ENCODE measurements at places on chromosomes 16 and 17.

DNA sequence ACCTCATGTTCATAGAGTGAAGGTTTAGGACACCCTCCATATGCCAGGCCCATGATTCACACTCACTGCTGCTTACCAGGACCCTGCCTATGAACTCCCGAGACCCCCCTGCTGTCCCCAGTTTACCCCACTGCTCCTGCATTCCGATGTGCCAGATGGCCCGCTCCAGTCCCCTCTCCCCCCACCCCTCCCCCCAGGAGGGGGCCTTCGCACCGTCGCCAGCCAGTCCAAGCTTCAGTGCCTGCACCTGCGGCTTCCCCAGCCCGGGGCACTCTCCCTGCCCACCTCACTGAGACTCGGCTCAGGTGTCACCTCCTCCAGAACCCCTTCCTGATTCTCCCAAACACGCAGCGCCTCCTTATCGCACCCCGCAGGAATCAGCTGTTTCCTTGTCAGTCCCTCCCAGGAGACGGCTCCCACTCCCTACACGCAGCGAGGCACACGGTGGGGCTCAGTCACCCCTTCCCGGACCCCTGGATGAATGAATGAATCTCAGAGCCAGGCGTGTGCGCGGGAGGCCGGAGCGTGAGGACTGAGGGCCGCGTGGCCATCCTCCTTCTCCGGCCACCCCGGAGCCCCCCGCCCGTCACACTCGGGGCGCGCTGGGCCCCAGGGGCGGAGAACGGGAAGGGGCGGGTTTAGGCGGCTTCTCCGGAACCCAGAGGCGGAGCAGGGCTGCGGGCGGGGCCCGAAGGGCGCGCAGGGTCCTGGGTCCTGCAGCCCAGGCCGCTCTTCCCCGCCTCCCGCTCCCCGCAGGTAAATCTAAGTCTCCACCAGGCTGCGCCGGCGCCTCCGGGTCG is 1.6 kb downstream of the MYO1C start:
- DNase-seq: peak; percentile 45

GRCh38 chr17:13476720-13477119 is 125.0 kb downstream of the HS3ST3A1 start:
- DNase-seq: no peak

GRCh38 chr16:29789775-29790182 is 772 bp upstream of the KIF22 start:
- DNase-seq: no peak

DNA sequence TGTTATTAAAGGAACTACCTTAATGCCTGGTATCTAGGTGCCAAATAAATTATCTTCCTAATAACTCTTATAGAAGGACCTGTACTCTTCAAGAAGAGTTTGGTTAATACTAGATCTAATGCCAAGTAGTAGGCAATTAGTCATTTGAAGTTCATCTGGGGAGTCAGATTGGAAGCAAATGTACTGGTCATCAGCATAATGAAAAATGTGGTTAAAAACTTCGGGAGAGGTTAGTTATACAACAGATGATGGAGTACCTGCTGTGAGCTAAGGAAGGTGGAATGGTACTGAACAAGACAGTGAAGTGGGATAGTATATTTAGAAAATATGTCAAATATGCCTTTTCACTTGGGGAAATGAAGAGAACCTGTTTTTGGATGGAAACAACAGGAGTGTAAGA is 49.2 kb downstream of the TNRC6A start:
- DNase-seq: no peak

DNA sequence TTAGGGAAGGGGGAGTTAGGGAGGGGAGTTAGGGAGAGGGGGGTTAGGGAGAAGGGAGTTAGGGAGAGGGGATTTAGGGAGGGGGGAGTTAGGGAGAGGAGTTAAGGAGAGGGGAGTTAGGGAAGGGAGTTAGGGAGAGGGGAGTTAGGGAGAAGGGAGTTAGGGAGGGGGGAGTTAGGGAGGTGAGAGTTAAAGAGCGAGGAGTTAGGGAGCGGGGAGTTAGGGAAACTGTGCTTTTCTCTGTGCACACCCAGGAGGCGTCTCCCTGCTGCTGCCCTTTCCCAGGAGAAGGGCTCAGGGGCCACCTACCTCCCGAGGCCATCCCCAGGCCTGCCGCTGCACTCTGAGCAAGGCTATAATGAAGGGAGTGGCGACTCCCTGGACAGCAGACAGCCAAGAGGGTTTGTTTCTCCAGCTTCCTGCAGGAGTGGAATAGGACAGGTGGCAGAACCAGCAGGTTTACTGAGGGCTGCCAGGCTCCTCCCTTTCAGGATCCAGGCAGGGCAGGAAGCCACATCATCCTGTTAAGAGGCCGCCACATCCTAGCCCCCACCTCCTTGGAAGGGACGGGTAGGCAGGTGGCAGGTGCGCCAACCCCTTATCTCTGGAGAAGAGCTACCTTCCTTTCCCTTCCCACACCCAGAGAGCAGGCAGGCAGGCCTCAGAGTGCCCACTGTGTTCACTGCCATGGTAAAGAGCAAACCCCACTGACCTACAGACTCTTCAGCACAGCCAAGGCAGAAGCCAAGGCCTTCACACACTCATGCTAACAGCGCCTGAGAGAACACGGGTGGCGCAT is 4.3 kb downstream of the CANT1 start:
- DNase-seq: no peak

GRCh38 chr17:82287868-82288801 is 14.6 kb upstream of the CSNK1D start:
- peak; percentile 49 for DNase-seq

DNA sequence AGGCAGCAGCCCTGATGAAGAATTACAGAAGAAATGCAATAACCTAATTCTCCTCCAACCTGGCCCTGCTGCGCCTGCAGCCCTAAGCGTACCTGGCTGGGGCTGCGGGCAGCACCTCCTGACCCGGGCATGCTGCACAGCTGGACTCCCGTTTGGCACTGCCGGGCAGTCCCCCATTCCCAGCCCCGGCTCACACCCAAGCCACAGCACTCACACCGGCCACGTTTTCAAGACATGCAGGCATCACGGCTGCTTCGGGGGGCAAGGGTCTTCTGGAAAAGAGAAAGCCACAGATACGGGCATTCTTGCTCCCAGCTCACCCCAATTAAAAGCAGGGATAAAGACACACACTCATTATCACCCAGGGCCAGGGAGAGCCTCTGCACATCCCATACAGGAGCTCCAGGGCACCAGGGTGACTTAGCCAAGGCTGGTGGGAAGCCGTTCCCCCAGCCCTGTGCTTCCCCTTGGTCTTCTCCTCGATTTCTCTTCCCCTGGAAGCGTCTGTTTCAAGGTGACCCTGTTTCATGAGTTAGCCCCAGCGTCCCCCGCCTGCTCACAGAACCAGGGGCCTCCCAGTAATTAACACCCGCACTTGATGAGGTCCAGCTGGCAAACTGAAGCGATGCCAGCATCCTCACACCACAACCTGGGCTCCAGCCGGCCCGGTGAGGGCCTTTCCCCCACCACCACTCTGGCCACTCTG is 216.7 kb downstream of the C16orf78 start:
- DNase-seq: no peak

- DNase-seq: no peak
These were observed 6.8 kb upstream of the ANKS4B start for GRCh38 chr16:21226749-21227148.

DNA sequence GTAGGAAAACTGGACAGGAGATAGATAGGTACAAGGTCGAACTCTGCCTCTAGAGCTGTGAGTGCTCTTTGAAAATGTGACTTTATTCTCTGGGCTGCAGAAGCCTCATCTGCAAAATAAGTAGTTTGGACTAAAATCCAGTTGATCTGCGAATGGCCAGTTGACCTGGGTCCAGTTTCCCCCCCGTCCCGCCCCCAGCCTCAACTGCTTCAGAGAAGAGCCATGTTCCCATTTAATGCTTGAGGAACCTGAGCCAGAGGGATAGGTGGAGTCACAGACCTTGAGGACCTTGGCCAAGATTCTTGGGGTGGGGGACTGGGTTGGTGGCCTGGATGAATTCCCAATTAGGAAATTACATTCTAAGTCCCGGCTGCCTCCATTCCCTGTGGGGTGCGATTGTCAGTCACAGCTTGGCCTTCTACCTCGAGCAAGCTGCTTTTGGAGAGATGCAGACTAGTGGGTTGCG is 14.1 kb downstream of the TBX2 start:
- DNase-seq: no peak

DNA sequence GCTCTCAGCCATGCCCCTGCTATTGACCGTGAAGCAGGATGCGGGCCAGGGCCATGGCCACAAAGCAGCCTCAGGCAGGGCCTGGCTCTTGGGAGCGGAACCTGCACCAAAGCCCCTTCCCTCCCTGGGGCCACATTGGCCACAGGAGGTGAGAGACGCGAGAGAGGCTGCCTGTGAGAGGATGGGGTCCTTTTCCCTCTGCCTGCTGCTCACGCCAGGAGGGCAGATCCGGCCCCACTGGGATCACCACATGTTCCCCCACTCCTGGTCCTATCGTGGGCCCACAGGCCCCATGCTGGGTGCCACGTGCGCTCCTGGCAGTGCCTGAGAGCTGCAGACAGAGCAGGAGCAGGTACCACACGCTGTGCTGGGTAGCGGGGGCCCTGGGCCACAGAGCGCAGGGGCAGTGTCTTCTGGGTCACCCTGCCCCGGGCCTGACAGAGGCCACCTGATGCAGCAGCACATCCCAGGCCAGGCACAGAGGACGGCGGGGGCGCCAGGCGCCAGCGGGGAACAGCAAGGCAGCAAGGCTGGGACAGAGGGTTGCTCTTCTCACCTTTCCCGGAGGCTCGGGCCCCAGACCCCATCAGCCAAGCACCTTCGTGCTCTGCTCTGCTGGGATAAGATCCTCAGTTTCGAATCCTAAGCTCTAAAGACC is 9.2 kb upstream of the NUDT16L1 start:
- DNase-seq: no peak

GRCh38 chr16:5928476-5929065 is 831.0 kb upstream of the EEF2KMT start:
- DNase-seq: no peak

GRCh38 chr16:66480265-66481080 is 53.4 kb downstream of the BEAN1 start:
- no peak for DNase-seq

DNA sequence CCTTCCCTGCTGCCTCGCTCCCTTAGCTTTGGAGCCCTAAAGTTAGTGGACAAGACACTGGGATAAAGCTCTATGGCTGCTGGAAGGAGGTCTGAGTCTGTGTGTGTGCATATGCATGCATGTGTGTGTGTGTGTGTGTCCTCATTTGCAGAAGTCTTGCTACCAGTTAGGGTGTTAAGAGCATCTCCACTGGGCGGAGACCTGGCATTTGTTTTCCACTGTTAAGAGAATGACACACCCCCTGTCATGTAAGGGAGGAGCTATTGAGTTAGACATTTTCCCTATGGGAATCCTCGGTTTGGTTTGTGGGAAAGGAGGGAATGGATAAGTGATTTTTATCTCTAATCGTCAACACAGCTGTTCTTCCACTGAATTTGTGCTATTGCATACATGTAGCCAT is 24.8 kb upstream of the ARHGAP23 start:
- DNase-seq: no peak

DNA sequence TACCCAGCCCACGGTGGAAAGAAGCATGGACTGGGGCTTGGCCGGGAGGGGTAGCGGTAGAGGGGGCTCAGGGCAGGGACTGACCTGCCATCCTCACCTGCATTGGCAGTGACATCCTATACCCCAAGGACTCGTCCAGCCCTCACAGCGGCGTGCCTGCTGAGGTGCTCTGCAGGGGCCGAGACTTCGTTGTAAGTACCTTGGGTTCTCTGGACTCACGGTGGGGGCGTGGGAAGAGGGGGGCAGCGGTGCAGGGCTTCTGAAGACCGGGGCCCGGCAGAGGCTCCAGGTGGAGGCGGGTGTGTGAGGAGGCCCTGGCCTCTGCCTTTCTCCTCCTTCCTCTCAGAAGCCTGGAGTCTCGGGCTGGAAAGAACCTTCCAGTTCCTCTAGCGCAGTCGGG is 25.5 kb downstream of the POLR3E start:
- DNase-seq: no peak

DNA sequence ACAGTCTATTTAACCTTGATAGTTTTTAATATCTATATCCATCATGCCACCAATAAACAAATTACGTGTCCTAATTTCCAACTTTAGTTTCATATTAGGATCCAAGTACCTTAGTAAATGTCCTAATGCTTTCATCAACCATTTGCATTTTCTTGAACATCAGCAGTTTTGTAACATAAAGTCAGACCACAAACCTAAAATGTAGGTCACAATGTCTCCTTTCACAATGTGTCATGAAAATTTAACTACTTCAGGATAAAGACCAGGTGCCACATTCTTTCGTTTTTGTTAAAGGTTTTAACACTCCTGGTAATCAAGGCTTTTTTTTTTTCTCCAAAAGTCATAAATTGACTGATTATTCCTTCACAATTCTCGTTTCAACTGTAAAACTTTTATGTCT is 310.7 kb upstream of the PMFBP1 start:
- DNase-seq: no peak

DNA sequence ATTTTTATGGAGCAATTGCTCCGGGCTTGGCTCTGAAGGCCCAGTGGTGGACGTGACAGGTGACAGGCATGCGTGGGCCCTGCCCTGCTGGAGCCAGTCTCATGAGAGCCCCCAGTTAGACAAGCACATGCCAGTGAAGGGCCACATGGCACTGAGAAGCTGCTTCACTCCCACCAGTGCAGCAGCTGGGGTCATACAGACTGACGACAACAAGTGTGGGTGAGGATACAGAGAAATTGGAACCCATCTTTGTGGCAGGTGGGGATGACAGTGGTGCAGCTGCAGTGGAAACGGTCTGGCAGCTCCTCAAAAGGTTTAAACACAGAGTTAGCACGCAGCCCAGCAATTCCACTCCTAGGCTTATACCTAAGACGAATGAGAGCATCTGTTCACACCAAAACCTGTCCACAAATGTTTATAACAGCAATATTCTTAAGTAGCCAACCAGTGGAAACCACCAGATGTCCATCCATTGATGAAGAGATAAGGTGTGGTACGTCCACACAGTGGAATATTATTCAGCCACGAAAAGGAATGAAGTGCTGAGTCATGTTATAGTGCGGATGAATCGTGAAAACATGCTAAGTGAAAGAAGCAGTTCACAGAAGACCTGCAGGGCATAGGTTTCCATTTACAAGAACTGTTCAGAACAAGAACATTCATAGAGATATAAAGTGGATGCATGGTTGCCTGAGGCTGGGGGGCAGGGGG is 12.5 kb upstream of the CIBAR2 start:
- no peak for DNase-seq

DNA sequence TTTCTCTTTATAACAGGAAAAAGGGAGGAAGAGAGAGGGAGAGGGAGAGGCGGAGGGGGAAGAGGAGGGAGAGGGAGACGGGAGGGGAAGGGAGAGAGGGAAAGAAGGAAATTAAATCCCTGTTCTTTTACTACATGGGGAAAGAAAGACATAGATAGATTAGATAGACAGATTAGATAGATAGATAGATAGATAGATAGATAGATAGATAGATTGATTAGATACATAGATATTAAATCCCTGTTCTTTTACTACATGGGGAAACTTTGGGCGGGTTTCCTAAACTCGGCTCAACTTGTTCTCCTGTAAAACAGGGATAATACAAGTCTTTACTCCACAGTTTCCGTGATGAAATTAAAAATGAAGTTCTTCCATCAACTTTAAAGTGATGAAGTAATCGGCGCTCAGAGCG is 661 bp downstream of the RFWD3 start:
- DNase-seq: no peak

- no peak for DNase-seq
These were observed 81.2 kb upstream of the ATP2A3 start for GRCh38 chr17:4045487-4045886.
